ENCODE measurements at places on chromosomes 6 and 20.

- no peak for DNase-seq
Measured at GRCh38 chr20:58229198-58229798, 845 bp upstream of the ANKRD60 start.

DNA sequence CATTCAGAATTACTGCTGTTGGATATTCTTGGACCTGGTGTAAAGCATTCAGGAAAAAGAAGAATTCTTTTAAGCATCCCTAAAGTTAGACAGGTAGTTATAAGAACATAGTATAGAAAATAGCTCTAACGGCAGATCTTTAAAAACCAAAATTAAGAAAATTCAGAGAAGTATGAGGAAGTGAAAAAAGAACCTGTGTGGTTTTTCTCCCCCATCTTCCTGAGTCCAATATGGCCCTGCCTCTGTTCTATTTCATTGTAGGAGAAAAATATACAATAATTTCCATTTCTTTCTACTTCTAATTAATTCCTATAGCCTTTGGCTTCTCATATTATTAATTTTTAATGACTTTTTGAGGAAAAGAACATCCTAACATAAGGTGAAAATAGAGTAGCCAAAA lies 47.1 kb downstream of the FHL5 start:
- DNase-seq, result no peak

GRCh38 chr6:47147836-47148344 lies 105.8 kb upstream of the ADGRF1 start:
- DNase-seq, result no peak

DNA sequence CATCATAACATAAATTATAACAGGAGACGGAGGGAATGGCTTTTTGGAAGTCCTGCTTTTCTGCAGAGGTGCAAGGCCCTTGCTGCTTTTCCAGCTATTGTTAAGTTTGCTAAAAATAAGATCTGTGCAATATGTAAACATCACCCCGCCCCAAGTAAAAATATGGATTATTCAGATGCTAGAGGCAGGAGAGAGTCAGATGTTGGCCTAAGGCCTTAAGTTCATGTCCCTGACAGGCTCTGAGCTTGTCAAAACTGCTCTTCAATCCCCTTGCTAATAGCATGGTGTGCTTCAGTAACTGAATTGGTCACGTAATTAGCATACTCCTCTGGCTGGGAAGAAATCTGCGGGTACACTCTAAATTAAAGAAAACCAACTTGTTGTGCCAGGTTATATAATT lies 147.5 kb downstream of the BMP2 start:
- no peak for DNase-seq

- no peak for DNase-seq
Measured at GRCh38 chr6:137271245-137272183, 52.3 kb upstream of the IFNGR1 start.

DNA sequence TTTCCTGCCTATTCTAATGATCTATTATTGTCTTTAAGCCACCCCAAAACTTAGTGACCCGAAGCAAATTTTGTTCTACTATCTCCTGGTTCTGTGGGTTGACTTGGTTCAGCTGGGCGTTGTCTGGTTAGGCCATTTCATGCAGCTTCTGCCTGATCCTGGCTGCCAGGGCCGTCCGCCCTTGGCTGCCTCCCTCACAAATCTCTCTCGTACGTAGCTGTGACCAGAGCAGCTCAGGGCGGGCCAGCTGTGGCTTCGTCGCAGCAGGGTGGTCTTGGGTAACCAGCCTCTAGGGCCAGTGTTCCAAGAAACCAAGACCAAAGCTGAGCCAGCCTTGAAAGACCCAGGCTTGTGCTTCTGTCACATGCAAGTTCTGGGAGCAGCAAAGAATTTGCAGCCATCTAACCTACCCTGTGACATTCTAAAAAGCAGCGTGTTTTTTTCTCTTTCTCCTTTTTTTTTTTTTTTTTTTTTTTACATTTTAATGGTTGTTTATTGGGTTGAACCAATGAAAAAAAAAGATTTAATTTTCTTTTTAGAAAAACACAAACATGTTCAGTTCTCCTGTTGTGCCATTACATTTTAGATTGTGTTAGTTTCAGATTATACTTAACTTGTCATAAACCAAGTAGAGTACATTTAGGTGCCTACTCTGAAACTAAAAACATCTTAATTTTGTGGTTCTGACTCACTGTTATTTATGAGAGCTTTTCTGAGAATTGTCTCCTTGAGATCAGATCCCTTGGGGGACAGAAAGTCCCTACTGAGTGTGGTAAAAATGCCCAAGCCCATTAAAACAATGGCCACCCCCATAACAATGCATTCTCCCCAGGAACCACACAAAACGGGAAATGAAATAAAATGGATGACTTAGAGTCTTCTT lies 83.9 kb downstream of the ZDHHC14 start:
- DNase-seq, result no peak

Measured in NCI-H187 treated with DMSO at 0.1 percent for 48 hours (cell line).